ENCODE measurements at places on chromosomes 12 and 14. TPM values are rescaled to one million over a fixed set of nuclear protein-coding genes. Genes with fewer than 3 reads are reported as not detected.

HOXC12 gene
- total RNA-seq: not detected

TBX5 gene
- not detected for total RNA-seq

PTPRQ gene
- total RNA-seq: not detected

PLEKHG7 gene
- total RNA-seq: not detected

NGB gene
- total RNA-seq: not detected

STAC3 gene
- total RNA-seq: 0.13 TPM

FOXN4 gene
- total RNA-seq: not detected

APOF gene
- total RNA-seq: not detected

MYH6 gene
- not detected for total RNA-seq

CCDC177 gene
- total RNA-seq: not detected

BDKRB1 gene
- not detected for total RNA-seq

POTEM gene
- total RNA-seq: not detected

CCDC197 gene
- not detected for total RNA-seq

TMED8 gene
- 8.3 TPM for total RNA-seq

TMEM121 gene
- total RNA-seq: 9.5 TPM

MGST1 gene
- 9.7 TPM for total RNA-seq

AICDA gene
- total RNA-seq: not detected

EML5 gene
- total RNA-seq: 0.13 TPM

GPR68 gene
- 0.90 TPM for total RNA-seq

FAIM2 gene
- total RNA-seq: not detected

TRAF3 gene
- total RNA-seq: 17.3 TPM

CLEC6A gene
- not detected for total RNA-seq

KRT78 gene
- total RNA-seq: not detected
